ENCODE measurements at places on chromosomes 4 and X.

GRCh38 chrX:50643525-50644137, 170.4 kb downstream of the SHROOM4 start:
- DNase-seq: no peak

DNA sequence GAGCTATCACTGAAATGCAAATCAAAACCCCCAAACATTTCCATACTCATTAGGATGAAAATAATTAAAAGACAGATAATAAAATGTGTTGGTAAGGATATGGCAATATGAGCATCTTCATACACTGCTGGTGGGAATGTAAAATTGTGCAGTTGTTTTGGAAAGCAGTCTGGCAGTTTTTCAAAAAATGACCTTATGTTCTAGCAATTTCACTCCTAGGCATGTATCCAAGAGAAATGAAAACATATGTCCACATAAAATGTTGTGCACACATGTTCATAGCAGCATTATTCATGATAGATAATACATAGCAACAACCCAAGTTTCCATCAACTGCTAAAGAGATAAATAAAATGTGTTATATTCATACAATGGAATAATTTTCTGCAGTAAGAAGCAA, 14.8 kb upstream of the GPRASP2 start:
- no peak for DNase-seq

DNA sequence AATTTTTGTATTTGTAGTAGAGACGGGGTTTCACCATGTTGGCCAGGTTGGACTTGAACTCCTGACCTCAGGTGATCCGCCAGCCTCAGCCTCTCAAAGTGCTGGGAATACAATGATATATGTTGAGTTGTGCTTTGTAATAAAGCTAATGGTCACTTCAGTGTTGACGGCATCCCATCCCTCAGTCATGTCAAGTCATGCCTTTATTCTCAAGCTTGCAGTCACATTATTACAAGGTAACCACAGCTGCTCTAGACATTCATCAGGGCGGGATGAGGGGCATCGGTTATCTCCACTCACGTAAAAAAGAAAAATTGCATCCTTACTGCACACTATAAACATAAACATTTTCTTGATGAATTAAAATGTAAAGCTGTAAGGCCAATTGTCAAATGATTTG, 12.8 kb upstream of the FAT1 start:
- no peak for DNase-seq

- DNase-seq: no peak
Measured at GRCh38 chr4:26083987-26084386, 170.0 kb downstream of the SMIM20 start.

DNA sequence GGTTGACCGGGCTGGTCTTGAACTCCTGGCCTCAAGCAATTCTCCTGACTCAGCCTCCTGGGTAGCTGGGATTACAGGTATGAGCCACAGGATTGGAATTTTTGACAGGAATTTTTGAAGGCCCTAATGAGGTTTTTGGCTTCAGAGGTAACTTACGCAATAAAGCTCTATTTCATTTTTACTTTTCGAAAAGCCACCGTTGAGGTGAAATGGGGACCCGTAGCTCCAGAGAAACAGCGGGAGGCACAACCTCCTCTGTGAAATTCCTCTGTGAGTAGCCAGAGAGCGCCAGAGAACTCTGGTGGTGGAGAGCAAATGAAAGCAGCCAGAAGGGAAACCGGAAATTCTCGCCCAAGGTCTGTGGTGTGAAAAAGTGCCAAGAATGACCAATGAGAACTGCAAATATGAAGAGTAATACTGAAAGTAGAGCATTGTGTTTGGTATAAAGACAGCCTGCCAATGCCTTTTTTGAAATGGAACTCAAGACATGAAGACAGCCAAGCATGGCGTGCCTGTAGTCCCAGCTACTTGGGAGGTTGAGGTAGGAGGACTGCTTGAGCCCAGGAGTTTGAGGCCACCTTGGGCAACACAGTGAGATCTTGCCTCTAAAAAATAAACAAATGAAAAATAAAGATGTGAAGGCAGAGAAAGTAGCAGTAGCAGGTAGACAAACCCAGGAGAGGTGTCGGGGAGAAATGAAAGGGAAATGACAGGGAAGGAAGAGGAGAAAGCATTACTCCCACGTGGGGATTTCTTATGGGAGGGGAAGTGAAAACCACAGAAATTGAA, 33.0 kb upstream of the TMEM131L start:
- peak; percentile 37 for DNase-seq

DNA sequence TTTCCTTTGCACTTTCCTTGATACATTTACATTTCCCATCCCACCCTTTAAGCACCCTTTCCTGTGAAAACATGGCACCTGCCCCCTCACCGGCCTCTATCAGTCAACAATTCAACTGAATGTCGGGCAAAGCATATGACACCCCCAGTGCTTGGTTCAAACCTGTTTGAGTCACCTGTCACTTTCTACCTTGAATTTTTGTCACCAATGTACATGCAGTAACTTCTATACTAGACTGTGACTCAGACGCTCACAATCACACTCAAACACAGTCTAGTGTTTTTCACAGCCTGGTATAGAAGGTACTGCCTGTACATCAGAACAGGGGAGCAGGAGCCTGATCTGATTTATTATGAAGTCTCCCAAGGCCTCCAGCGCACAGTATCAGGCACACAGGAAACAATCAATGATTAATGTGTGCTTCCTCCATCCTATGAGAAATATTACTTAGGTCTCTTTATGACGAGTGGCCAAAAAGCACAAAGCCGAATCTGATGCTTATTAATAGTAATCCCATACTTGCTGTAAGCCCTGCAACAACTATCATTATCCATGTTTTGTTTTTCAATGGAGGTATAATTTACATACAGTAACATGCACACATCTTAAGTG, 49.2 kb upstream of the FAM9C start:
- no peak for DNase-seq

DNA sequence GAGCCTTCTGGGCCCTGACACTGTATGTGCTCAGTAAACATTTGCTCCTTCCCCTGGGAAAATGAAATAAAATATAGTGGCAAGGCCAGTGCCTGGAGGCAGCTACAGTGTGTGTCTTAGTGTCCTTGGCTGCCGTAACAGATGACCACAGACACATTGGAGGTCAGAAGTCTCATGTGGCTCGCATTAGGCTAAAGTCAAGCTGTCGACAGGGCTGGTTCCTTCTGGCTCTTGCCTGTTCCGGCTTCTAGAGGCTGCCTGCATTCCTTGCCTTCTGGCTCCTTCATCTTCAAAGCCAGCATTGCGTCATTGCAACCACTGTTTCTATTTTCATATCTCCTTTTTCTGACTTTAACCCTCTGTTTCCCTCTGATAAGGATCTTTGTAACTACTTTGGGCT, 83.6 kb upstream of the STX18 start:
- no peak for DNase-seq

DNA sequence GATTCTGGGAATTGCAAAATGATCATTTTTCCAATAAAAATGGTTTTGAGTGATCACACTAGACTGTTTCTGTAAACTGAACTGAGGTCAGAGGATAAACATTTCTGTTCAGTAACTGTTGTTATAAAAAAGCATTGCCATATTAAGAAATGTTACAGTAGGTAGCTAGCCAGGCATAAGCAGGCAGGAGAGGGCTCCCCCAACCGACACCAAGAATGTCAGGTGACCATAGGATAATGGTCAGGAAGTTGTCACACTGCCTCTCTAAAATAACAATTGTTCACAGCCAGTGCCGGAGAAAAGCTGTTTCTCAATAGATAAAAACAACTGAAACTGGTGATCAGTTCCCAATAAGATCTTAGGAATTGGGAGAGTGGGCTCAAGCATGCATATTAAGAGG, 306.2 kb upstream of the SLIT2 start:
- DNase-seq: no peak

GRCh38 chr4:110032603-110033002, 119.9 kb downstream of the EGF start:
- no peak for DNase-seq

DNA sequence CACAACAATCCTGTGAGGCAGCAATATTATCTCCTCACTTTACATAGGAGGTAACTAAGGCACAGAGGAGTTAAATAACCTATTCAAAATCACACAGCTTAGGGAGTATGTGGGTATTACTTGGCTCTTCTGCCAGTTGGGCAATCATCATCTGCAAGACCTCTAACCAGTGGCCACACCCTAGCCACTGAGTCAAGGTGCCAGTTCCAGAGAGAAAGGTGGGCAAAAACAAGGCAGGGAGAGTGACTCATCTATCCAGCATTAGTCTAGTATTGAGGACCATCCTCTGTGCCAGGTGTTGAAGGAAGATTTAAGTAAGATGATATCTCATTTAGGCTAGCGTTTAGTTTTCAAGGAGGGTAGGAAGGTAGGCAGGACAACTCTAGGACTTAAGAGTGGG, 113.9 kb upstream of the EOLA2 start:
- DNase-seq: no peak

DNA sequence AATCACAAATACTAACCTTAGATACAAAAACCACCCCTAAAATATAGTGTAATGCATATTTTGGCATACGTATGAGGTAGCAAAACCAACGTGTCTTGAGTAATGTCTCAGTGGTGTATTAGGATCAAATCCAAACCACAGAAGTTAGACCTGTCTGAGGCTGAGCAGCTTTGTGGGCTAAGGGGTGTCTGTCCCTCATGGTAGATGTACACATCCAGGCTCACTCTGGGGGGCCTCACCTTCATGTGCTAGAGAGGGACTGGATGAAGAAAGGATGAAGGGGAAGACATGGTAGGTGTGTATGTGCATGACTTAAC, 188.0 kb upstream of the TBC1D9 start:
- no peak for DNase-seq

GRCh38 chrX:79176028-79176427, 31.5 kb downstream of the GPR174 start:
- no peak for DNase-seq

DNA sequence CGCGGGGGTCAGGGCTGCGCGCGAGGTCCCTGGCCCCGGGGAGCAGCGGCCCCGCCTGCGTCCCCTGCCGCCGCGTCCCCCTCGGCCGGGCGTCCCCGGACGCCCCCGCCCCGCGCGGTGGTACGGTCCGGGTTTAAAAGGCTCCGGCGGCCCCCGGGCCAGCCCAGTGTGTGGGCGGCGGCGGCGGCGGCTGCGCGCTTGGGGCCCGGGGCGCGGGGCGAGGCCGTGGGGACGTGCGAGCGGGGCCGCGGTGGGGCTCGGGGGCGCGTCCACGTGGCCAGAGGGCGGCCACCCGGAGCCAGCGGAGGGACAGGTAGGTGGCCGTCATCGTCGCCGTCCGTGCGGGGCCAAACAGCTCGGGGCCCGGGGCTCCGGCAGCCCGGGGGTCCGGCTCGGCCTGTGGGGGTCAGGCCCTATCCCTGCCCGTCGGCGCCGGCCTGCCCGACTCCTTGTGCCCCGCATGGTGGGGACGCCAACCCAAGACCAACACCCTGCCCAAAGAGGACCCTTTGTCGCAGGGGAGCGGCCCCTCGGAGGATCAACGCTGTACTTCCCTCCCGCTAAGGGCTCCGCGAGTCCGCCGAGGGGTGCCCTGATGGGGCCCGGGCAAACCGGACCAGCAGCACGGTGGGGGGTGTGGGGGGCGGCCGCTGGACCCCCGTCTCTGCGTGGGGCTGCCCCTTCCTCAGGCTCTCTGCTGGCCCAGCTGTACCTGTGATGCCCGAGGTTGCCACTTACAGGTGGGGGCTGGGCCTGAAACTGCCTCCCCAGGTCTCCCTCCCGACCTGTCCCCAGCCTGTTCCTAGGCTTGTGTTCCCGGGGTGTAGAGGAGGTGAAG, at the start of gene PLXNA3:
TSS of gene PLXNA3 (plus strand) at position 166 of the 838 bp plus-strand sequence. CDS start 1,903 bp downstream, outside the sequence.
- DNase-seq: peak; percentile 53

DNA sequence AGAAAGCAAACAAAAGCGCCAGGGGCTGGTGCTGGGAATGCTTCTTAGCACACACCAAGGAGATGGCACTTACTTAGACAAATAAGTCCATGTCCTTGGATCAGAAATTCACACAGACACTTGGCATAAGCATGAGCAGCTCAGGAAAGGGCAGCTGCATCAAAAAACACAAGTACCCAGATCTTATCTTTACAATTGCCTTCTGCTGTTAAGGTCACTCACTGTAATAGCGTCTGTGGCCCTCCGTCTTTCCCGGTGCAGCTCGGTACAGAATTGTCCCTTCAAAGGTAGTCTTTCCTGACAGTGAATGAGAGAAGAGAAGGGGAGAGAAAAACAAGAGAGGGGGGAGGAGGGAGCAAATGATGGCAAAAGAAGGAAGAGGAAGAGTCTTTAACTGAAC, 172.1 kb upstream of the MAP3K15 start:
- no peak for DNase-seq

DNA sequence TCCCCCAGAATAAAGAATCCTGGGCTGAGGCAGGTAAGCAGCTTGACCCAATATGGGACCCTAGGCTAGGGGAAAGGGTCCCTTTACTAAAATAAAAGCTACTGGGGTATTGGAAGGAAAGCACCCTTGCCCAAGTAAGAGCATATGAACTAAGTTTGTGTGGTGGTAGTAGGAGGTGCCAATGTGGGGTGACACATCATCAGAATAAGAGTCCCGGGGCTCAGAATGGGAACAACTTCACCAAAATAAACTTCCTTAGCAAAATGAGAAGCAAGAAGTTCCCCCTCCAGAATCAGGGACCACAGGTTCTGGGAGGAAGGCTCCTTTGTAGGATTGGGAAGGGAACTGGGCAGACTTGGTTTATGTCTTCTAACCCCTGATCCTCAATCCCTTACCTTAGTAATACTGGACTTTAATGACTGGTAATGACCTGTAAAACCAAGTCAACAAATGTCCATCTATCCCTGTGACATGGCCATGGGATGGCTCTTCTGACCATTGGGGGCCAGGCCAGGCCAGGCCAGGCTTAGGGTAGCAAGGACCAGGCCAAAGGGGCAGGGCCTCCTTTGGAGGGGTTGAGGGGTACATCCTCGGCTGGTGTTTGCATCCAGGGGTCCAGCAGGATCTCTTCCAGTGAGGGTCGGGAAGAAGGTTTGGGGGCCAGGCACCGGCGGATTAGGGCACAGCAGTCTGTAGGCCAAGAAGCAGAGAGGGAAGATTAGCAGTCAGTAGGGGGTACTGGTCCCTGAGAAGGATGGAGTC, 2.3 kb upstream of the SLC35A2 start:
- no peak for DNase-seq

- no peak for DNase-seq
Measured at GRCh38 chr4:187307131-187307530, 583.5 kb upstream of the FAT1 start.

- no peak for DNase-seq
Measured at GRCh38 chrX:31093639-31093975, 21.8 kb upstream of the FTHL17 start.

DNA sequence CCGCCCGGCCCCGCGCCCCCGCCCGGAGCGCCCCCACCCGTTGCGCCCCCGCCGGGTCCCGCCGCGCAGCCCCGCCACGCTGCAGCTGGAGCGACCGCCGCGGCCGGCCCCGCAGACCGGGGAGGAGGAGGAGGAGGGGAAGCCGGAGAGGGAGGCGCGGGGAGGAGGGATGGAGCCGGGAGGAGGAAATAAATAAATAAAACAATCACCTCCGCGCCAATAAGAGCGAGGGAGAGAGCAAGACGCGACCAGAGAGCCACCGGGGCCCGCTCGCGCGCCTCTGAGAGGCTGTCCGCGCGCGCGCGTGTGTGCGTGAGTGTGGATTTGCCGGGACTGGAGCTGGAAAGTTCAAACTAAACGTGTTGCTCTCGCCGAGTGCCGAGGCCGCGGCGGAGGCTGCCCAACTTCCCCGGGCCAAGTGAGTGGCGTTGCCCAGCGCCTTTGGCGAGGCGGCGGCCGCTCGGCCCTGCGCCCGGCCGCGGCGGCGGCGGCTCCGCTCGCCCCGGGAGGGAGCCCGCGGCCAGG, 2184.4 kb upstream of the TENM3 start:
- no peak for DNase-seq

GRCh38 chr4:3193531-3194203, 55.3 kb upstream of the MSANTD1 start:
- no peak for DNase-seq

Measured in T-helper 22 cell (primary cell).